HL-60 (cell line): ENCODE measurements at places on chromosomes 12 and 14.

GRCh38 chr12:4143896-4144295, 129.7 kb upstream of the CCND2 start:
- DNase-seq: no peak

GRCh38 chr14:94682061-94682516, 69.9 kb downstream of the SERPINA3 start:
- no peak for DNase-seq

DNA sequence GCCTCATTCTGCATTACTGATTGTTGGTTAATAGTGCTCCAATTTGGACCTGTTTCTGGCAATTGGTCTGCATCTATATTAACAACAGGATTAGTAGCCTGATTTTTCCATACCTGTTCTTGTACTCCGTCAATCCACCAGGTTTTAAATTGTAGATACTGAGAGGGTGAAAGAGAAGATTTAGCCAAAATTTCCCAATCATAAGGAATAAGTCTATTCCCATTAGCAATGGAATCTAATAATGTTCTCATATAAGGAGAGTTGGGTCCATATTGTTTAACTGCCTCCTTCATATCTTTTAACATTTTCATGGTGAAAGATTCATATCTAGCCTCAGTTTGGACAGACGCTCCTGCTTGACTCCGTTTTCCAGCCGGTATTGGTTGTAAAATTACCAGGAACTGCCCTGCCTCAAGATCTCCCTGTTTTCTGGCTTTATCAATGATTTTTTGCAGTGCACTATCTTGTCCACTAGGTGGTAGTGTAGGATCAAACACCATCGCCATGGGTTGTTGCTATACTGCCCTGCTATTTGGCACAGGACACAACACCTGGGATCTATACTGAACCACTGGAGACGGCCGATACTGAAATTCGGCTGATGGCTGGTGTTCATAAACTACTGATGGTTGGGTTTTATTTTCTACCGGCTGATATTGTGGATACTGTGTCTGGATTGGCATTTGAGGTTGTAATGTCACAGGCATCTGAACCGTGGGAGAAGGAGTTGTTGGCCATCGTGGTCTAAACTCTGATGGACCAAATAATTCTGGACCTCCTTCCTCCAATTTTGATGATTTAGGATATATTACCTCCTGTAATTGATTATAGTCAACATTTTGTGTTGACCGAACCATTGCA, 25.2 kb downstream of the DHRS4L2 start:
- peak; percentile 70 for DNase-seq

DNA sequence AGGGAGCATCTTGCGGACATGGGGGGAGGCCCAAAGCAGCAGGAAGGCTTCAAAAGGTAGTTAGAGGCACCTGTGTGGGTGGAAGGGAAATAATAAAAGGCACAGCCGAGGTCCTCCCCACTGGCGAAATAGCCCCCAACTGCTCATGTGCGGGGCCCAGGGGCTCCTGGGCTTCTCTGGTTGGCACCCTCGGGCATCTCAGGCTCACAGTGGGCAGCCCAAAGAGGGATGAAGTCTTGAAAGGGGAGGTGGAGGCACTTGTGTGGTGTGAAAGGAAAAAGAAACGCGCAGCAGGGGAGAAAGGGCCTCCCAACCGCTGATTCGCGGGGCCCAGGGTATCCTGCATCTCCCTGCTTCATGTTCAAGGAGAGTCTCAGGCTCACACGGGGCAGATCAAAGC, 579.4 kb downstream of the ALG10 start:
- no peak for DNase-seq

DNA sequence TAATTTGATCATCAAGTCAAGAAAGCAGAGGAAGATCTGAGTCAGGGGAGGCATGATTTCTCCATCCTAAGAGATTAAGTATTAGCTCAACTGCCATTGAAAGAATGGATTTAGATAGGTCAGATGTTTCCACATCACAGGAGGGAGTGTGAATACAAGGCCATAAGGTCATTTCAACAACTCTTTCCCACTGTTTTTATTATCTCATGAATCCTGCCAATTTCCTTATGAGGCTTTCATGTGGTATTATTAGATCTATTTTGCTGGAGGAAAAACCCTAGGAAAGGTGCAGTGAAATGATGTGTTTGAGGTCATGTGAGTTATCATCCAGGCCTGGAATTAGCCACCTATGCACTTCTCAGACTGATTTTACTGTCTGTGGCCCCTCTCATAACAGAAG, 269.0 kb downstream of the NOVA1 start:
- no peak for DNase-seq

DNA sequence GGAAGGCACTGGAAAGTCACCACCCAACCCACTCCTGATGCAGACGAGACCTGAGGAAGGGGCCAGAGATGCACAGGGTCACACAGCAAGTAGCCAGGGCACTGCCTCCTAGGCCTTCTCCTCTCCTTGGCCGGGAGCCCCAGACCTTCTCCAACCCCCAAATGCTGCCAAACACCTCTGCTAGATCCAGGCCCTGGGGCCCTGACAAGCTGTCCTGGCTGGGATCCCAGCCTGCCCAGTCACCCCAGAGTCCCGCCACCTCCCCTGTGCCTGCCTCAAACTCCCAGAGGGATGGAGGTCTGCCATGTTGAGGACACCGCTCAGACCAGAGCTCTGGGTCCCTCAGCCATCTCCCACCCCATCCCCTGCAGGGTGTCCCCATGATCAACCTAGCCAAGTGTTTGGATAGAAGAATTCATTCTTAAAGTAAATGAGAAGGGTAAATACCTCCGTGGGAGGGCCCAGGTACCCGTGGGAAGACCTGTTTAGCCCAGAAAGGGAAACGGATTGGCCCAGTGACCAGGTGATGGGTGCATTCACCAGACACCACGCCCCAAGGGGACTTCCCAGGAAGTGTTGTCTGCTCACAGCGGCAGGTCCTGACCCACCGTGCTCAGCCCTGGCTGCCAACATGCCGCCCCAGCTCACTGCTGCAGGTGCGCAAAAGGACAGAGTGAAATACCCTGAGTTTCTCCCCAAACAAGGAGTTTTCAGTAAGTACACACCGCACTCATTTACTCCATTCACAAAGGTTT, 4.6 kb upstream of the DIO3 start:
- no peak for DNase-seq

DNA sequence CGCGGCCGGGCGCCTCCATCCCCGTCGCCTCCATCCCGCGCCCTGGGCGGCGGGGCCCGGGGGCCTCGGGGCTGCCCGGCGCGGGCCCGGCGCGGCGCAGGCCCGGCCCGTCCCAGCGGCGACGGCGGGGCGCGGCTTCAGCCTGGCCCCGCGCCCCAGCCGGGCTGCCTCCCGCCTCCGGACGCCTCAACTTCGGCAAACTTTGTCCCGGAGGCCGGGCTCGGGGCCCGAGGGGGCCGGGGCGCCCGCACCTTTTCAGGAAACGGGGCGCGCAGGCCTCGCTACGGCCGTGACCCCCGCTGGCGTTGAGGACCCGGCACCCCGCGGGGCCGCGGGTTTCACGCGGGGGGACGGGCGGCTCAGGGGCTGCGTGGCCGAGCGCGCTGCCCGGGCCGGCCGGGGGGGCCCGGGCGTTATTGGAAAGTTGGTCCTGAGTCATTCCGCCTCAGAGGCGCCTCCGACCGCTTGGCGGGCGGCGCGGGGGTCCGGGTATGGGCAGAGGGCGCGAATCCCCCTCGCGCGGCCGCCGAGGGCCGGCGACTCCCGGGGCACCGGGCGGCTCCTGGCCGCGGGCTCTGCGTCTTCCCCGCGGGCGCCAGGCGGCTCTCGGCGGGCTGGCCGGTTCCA, 575 bp downstream of the TRAF3 start:
- DNase-seq: no peak

DNA sequence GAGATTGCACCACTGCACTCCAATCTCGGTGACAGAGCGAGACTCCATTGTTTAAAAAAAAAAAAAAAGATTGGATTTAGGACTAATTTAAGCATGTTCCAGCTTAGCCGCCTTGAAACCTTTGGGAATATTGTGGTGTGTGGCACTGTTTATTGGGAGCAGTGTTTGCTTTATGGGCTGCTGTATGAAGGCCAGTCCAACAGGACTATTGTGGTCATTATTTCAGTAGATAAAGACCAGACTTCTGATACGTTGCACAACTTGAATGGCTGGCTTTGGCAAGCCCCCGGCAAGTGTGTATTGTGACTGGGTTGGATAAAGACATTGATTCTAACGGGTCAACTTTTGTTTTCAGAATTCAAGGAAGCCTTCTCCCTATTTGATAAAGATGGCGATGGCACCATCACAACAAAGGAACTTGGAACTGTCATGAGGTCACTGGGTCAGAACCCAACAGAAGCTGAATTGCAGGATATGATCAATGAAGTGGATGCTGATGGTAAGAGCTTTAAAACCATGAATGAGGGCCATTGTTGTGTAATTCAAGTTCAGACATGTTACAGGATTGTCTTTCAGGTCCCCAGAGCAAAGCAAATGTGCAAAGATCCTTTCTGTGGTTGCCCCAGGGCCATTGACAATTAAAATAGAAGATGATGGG, 4.2 kb downstream of the CALM1 start:
- peak; percentile 47 for DNase-seq

GRCh38 chr12:112868459-112869041, 38.2 kb upstream of the OAS1 start:
- DNase-seq: no peak

DNA sequence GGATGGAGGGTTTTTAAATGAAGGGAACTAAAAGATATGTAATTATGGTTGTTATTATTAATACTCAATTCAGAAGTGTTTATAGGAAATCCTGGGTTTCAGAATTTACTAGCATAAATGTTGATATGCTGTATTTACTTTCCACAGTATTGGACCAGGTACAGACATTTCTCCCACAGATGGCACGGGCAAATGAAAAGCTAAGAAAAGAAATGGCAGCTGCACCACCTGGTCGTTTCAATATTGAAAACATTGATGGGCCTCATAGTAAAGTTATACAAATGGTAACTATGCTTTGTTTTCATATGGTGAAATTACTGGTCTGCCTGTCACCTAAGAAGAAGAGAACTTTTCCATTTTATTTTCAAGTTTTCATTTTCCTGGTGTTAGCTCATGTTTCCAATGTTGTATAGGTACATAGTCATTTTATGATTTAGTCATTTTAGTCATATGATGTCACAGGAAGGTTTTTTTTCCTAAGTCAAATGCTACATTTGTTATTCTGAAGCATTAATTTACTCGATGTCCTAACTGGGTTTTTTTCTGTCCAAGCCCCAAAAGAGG, 5.5 kb downstream of the NOPCHAP1 start:
- DNase-seq: no peak

- no peak for DNase-seq
These were observed 163.2 kb downstream of the PAH start for GRCh38 chr12:102753802-102754201.

GRCh38 chr12:122081697-122082221, 3.2 kb downstream of the MLXIP start:
- DNase-seq: peak; percentile 61

DNA sequence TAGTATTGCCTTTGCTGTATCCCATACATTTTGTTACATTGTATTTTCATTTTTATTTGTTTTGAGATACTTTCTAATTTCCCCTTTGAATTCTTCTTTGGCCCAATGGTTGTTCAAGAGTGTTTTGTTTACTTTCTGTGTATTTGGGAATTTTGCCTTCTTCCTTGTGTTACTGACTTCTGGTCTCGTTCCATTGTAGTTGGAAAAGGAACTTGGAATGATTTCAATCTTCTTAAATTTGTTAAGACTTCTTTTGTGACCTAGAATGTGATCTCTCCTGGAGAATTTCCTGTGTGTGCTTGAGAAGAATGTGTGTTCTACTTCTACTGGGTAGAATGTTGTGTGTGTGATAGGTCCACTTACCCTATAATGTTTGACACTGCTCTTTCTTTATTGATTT, 304.4 kb upstream of the RTL1 start:
- no peak for DNase-seq

GRCh38 chr12:53180931-53181645, 363 bp upstream of the CSAD start:
- DNase-seq: peak; percentile 78

GRCh38 chr12:130335517-130336392, 1.9 kb upstream of the PIWIL1 start:
- DNase-seq: peak; percentile 24

- DNase-seq: no peak
These were observed 69.7 kb downstream of the PKP2 start for GRCh38 chr12:32826807-32827412.

- DNase-seq: peak; percentile 65
These were observed 25.0 kb upstream of the CIT start for GRCh38 chr12:119902084-119902509.

GRCh38 chr12:45703942-45704341, 25.6 kb upstream of the ARID2 start:
- DNase-seq: no peak

DNA sequence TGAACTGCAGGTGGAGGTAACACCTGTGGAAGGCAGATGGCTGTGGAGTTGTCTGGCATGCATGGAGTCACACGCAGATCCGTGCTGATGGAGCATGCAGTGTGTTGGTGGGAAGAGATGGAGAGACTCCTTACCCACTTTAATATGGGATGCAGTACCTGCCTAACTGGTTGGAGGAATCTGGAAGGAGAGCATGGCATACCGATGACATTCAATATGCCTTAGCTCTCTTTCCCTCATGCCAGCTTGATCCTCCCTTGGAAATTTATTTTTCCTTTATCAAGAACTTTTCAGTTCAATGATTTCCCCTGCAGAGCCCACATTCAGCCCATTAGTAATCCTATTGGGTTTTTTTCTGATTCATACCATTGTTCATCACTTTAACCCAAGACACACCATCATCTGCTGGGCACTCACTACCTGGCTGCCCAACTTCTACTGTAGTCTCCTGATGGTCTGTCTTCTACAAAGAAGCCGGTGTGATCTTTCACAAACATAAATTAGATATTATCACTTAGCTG, 25.9 kb upstream of the NR2C1 start:
- no peak for DNase-seq

- no peak for DNase-seq
These were observed 42.9 kb upstream of the VRK1 start for GRCh38 chr14:96754162-96754844.
